Stimulated activated CD8-positive, alpha-beta memory T cell treated with anti-CD3 and anti-CD28 coated beads, Interleukin-4, amount 100 ng/mL, for 4 hours (primary cell): ENCODE measurements at places on chromosomes 2 and 18.
A peak's percentile ranks its signal among the peaks of the same experiment; 100 is the strongest.

DNA sequence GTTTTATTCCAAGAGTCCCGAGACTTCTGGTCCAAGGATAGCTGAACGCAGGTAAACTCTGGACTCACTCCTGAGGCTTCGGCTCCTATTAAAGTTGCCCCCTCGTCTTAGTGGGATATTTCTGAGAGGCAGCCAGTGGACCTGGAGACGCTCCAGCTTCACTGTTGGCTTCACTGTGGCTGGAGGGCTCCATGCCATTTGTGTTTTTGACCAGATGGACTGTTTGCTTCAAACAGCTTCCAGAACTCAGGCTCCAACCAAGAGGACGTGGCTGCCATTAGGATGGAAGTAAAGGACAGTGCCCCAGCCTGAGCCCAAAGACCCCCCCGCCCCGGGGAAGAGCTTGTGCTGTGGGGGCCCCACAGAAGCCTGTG, 94.4 kb upstream of the LDAH start:
- no peak for DNase-seq

DNA sequence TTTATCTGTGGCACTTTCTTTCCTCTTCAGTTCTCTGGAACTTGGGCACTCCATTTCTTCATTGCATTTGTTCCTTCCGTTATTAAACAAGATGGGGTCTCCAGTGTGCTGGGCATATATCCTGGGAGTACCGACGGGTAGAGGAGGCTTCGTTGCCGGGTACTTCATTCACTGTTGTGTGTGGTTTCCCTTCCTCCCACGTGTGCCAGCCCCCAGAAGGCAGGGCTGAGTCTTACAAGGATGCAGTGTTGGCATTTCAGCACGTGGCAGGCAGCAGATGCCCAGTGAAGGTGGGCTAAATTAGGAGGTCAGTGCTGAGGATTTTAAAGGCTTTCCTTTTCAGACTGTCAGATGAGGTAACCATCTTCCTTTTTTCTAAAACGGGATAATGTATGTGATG, 58.6 kb downstream of the MGAT5 start:
- no peak for DNase-seq

GRCh38 chr2:100840519-100840918, 20.6 kb downstream of the NPAS2 start:
- no peak for DNase-seq

GRCh38 chr2:27651056-27651455, 12.4 kb downstream of the SUPT7L start:
- DNase-seq = no peak

DNA sequence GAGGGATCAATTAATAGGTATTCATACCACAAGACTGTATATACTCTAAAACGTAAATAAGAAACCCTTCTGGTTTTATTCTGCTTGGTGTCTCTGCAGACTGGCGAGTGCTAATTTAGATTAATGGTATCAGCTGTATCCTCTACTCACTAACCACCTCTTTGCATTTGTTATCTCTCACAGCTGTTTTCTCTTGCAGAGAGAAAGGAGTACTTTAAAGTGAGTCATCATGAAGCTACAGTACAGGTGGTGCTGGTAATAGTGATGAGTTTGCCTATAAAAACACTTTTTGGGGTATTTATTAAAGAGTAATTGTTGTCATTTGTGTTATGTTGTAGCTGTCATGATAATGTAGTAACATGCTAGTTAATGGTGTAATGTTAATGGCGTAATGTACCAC, 147.7 kb downstream of the NETO1 start:
- no peak for DNase-seq

DNA sequence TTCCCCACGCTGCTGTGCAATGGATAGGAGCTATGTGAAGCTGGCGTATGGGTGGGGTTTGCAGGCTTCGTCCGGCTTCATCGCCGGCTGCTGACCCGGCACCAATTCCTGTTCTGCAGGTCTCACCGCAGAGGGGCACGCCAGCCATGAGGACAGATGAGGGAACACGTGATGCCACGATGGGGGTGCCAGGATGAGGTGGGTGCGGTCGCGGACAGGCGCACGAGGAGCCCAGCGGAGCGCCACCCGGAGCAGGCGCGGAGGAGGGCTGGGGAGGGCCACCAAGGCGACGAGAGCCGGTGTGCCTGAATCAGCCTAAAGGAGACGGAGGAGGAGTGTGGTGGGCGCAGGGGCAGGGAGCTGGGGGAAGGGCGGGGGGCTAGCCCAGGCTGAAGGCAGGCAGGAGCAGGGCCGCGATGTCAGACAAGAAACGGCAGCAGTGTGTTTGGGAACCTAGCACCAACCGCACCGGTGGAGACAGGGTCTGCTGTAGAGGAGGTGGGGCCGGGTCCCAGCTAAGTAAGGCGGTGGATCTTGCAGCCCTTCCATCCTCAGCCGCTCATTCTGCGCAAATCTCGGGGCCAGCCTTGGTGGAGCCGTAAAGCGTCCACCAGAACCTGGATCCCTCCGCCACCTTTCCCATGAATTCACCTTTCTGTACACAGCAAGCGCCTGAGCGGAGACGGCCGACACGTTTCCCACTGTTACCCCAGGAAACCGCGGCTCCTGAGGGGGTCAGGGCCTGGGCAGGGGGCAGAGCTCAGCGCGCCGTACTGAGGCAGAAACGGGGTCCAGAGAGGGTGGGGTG, 17.0 kb upstream of the CD8A start:
- DNase-seq = peak; percentile 50

- DNase-seq = no peak
Measured at GRCh38 chr2:17637131-17637906, 96.8 kb downstream of the VSNL1 start.

- no peak for DNase-seq
Measured at GRCh38 chr2:27915191-27915590, 24.7 kb downstream of the BABAM2 start.

GRCh38 chr2:107648781-107649404, 177.8 kb upstream of the RGPD4 start:
- no peak for DNase-seq

GRCh38 chr2:188677142-188677541, 297.0 kb upstream of the COL3A1 start:
- no peak for DNase-seq

GRCh38 chr2:176795823-176796222, 416.8 kb upstream of the HNRNPA3 start:
- DNase-seq = no peak

- DNase-seq = no peak
Measured at GRCh38 chr2:158502974-158503373, 46.2 kb downstream of the PKP4 start.

DNA sequence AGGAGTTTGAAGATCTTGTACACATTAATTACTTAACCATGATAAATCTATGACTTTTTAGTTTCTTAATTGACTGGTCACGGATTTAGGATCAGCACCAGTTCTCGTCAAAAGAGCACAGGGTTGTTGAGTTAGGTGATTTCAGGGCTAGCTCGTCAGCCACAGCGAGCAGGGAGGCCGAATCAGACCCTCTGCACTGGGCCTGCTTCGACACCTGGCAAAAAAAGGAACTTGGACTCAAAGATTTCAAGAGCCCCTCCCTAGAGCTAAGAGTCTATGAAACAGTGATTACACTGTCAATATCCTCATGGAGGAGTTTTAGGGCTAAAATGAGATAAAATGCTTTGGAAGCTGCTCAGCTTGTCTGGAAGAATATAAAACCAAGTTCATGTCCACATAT, 4.6 kb upstream of the SERTAD2 start:
- DNase-seq = no peak

- DNase-seq = no peak
Measured at GRCh38 chr2:64562148-64562784, 38.1 kb downstream of the AFTPH start.

DNA sequence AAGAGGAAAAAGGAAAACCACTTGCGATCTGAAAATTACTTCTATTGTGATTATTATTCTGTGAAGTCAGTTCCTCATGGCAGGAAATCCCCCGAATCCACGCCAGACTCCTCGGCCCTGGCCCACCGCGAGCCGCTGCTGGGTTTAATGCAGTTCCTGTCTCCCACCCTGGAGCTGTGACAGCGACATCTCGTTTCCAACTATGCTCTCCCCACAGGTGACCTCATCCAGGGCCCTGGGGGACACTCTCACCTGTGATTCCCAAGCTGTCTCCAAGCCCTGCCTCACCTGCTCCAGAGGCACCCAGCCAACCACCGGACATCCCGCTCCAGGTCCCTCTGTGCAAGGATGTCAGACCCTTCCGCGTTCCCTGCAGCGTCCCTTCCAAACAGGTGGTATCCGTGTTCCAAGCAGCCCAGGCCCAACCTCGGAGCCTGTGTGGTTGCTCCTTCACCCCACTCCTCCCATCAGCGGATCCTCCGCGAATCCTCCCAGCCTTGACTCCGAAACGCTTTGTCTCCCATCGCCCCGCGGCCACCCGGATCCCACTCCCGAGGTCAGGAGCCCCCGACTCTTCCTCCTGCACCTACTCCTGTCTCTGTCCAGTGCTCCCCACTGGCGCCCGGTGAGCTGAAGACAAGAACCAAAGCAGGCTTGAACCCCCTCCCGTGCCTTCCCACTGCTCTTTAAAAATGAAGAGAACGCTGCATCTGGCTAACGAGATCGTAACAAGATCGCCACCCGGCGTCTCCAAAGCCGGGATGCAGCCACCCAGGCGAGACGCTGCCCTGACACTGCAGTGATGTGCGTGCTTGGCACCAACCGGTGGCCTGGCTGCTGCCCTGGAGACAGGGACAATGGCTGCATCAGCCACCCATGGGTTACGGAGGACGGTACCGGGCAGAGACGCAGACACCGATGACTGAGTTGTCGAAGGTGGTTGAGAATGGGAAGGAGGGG, 96.5 kb downstream of the NDUFA10 start:
- DNase-seq = no peak

GRCh38 chr2:201837824-201838431, 31.6 kb downstream of the CDK15 start:
- DNase-seq = no peak

DNA sequence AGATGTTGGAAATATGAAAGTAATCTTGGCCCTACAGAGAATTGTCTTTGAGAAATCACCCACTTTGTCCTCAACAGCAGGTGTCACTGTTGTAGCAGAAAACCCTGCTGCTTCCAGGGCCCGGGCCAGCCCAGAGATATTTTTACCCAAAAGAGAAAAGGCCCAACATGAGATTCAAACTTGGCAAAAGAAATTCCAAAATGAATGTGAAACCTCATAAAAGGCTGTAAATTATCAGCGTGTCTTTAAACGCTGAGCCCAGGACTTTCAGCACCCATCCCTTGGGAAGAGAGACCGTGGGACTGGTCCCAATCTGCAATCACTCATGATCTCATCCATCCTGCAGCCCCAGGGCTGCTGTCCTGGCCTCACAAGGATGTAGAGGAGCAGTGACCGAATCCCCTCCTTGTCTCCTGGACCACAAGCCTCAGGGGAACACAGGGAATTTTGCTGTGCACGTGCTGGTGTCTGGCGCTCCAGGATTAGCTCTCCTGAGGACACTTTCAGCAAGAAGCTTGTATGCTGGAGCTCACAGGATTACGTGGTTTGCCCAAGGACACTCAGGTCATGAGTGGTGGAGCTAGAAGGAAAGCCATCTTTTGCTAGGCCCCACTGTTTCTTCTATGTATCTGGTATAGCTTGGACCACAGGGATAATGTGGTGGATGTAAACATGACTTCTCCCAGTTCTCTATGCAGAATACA, 202.1 kb downstream of the RNF144A start:
- DNase-seq = no peak

DNA sequence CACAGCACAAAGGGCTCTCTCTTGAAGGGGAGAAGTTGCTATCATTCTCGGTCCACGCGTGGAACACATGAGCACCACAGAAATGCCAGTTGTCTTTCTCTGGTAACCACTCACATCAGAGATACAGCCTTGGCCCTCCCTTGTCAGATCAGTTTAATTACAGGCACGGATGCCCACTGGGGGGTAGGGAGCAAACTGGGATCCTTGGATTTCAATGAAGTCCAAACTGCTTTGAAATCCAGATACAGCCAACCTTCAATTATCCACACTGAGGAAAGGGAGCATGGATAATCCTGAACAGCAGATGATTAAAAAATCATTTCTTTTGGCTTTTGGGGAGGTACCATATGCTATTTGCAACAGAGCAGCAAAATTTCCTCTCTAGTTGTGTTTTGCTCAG, 63.7 kb upstream of the DAPL1 start:
- DNase-seq = no peak

GRCh38 chr18:69328086-69328485, 72.6 kb upstream of the DOK6 start:
- no peak for DNase-seq

GRCh38 chr2:113229795-113230194, 48.9 kb downstream of the PAX8 start:
- DNase-seq = no peak

GRCh38 chr2:225033440-225034318, 8.6 kb downstream of the DOCK10 start:
- no peak for DNase-seq

- DNase-seq = no peak
Measured at GRCh38 chr2:227378371-227378782, 729 bp downstream of the TM4SF20 start.

DNA sequence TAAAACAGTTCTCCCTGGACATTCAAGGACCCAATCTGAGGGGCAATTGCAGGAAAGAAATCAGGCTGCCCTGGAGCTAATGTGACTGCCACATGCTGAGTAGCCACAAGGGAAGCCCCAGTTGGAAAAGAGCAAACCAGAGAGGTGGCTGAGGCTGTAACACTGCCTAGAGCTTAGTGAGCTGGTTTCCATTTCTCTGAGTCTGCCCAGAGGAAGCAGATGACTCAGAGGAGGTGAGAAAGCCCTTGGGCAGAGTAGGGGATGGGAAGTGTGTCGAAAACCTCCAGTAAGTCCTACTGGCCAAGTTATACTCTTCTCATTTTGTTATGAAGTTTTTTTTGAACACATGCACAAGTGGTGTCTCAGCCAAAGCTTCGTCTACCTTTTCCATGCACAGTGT, 753.0 kb downstream of the CNTNAP5 start:
- DNase-seq = no peak

GRCh38 chr2:74181739-74182138, 3.1 kb upstream of the MOB1A start:
- DNase-seq = no peak

GRCh38 chr2:172182624-172183023, 79.9 kb upstream of the DLX2 start:
- no peak for DNase-seq

DNA sequence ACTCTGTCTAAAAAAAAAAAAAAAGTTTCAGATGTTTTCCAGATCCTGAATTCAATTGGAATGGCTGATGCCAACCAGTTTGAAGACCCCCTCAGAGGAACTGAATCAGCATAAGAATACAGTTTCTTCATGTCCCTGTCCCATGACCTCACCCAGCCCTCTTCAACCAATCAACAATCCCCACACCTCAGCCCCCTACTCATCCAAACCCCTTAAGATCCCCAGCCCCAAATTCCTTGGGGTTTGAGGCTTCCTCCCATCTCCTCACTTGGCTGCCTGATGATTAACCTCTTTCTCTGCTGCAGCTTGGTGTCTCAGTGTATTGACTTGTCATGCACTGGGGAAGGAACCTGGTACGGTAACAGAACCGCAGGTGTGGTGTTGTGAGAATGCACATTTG, 97.6 kb upstream of the CABLES1 start:
- DNase-seq = no peak
